Ovary (tissue), 10 donors: ENCODE measurements at places on chromosomes 5 and 9.

DNA sequence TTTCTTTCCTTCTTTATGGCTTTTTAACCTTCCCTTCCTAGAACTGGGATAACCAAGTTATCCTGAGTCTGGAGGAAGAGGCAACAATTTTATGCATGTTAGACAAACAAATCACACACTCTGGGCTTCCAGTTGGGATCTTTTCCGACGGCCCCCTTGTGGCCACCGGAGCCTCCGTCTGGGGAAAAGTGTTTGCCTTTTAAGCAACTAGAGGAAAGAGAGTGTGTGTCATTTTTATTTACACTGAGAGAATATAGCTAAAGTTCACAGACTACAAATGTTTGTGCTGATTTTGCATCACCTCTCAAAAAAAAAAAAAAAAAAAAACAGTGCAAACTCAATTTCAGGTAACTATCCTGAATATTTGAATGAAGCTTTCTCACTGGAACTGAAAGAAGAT, 126.2 kb downstream of the SEMA6A start:
- no peaks in the 10 kb centered on the region for H3K36me3 ChIP-seq
- no peak overlapping the region for H3K4me3 ChIP-seq
- H3K4me1 ChIP-seq, result no peaks in the 10 kb centered on the region
- DNase-seq, result no peak
- no peaks in the 10 kb centered on the region for H3K27me3 ChIP-seq
- H3K27ac ChIP-seq, result no peak overlapping the region

GRCh38 chr5:606061-606460, 6.1 kb upstream of the CEP72 start:
- no peaks in the 10 kb centered on the region for H3K36me3 ChIP-seq
- H3K4me3 ChIP-seq, result no peak overlapping the region
- H3K27ac ChIP-seq, result no peak overlapping the region
- H3K27me3 ChIP-seq, result no peaks in the 10 kb centered on the region
- H3K4me1 ChIP-seq, result no peaks in the 10 kb centered on the region

- no peaks in the 10 kb centered on the region for H3K4me1 ChIP-seq
- no peak for DNase-seq
- H3K27ac ChIP-seq, result no peak overlapping the region
- no peaks in the 10 kb centered on the region for H3K36me3 ChIP-seq
- H3K4me3 ChIP-seq, result no peak overlapping the region
Measured at GRCh38 chr9:84343111-84343521, 2.6 kb upstream of the SLC28A3 start.

DNA sequence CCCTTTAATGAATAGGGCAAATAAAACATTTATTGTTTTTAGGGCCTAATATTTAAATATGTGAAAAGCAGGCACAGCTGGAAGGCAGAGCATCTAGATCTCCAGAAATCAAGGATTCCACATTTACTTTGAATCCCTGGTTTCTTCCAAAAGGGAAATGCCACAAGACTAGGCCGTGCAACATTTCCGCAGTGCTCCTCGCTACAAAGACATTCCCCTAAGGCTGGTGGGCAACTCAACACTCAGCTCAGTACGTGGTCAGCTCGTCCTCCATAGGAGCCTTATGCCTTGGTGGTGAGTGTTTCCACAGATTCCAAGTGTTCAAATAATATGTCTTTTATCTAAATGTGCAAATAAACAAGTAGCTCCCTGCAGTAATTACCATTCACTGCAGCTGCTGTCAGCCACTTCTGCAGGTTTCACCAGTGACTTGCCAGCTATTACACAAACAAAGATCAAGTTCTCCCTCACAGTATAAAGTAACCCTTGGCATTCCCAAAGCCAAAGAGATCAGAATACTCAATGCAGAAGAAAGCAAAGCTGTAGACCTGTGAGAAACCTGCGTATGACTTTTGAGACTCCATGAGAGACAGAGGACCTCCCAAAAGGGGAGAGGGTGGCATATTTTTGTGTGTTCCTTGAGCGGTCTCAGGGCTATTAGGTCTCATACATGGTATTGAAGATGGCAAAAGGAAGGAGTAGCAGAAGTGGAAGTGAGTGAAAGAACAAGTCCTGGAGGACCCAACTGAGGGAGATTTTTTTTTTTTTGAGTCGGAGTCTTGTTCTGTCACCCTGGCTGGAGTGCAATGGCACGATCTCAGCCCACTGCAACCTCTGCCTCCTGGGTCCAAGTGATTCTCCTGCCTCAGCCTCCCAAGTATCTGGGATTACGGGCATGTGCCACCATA, 38.0 kb upstream of the TENT2 start:
- no peak overlapping the region for H3K4me3 ChIP-seq
- no peaks in the 10 kb centered on the region for H3K4me1 ChIP-seq
- H3K27me3 ChIP-seq, result no peaks in the 10 kb centered on the region
- no peak for DNase-seq
- no peaks in the 10 kb centered on the region for H3K36me3 ChIP-seq
- no peak overlapping the region for H3K27ac ChIP-seq

- no peak overlapping the region for H3K4me3 ChIP-seq
- no peaks in the 10 kb centered on the region for H3K27me3 ChIP-seq
- no peak for DNase-seq
- H3K36me3 ChIP-seq, result no peaks in the 10 kb centered on the region
- H3K27ac ChIP-seq, result no peak overlapping the region
Measured at GRCh38 chr9:32969270-32969669, 32.2 kb downstream of the APTX start.

DNA sequence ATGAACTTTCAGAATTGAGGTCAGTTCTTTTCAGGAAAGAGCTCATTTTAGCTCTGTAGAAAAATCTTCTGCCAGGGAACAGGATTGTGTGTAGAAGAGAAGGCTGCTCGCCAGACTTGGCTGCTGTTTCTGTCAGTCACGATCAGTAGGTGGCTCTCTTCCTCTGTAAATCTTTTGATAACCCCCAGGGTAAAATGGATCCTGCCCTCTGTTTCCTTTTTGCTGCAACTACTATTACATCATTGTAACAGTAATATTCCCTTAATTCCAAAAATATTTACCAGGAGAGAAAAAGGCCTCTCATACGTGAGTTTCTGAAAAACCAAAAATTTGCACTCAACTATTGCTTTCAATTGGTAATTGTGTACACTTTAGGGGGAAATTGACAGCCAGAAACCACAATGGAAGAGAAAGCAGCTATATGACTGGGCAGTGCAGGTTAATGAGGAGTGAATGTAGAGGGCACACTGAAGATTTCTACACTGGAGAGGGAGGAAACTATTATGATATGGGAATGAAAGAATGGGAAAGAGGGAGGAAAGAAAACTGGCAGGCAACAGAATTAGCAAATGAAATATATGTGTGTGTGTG, 12.3 kb downstream of the IFNA21 start:
- DNase-seq, result no peak
- no peak overlapping the region for H3K27ac ChIP-seq
- H3K4me1 ChIP-seq, result no peaks in the 10 kb centered on the region
- H3K36me3 ChIP-seq, result no peaks in the 10 kb centered on the region
- no peak overlapping the region for H3K4me3 ChIP-seq

GRCh38 chr5:87924436-87924835, 344.2 kb downstream of the TMEM161B start:
- no peaks in the 10 kb centered on the region for H3K4me1 ChIP-seq
- H3K36me3 ChIP-seq, result no peaks in the 10 kb centered on the region
- H3K27me3 ChIP-seq, result no peaks in the 10 kb centered on the region
- DNase-seq, result no peak
- H3K27ac ChIP-seq, result no peak overlapping the region

GRCh38 chr9:4090491-4090890, 209.4 kb downstream of the GLIS3 start:
- DNase-seq, result no peak
- peaks cover 22% of the 10 kb centered on the region for H3K4me1 ChIP-seq

DNA sequence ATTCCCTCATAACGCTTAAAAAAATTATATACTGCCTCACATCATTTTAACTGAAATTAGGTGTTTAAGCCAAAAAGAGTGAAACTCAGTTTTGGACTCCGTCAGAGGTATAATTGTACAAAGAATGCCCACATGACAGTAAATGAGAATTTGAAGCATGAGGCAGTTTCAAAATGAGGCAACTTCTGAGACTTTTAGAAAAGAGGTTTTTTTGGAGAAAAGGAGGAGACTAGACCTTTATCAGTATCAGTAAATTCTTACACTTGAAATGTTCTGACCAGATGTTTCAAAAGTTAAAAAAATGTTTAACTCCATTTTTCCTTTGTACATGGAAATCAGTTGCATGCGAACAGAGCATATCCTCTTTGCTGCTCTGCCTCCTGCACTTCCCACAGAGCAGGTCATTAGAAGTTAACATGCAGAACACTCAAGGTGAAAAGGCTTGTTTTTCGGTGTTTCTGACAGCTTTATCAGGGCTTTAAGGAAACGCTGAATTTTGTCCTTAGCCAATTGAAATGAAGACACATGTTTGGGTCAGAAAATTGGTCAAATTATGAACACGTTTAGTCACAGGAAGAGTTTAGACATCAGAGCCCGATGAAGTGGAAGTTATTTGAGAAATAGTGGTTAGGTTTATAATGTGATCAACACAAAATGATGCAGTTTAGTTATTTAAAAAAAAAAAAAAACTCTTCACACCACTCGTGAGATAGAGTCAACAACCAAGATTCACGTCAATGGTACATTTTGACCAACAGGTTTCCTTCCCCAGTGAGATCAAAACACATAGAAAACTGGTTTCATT, 59.5 kb downstream of the PIK3R1 start:
- H3K27me3 ChIP-seq, result no peaks in the 10 kb centered on the region
- H3K4me3 ChIP-seq, result no peak overlapping the region
- H3K27ac ChIP-seq, result no peak overlapping the region
- H3K36me3 ChIP-seq, result no peaks in the 10 kb centered on the region
- H3K4me1 ChIP-seq, result peaks cover 2% of the 10 kb centered on the region

GRCh38 chr5:149857499-149857898, 87.1 kb downstream of the PDE6A start:
- no peak overlapping the region for H3K4me3 ChIP-seq
- H3K27me3 ChIP-seq, result no peaks in the 10 kb centered on the region
- H3K27ac ChIP-seq, result no peak overlapping the region
- no peaks in the 10 kb centered on the region for H3K36me3 ChIP-seq
- H3K4me1 ChIP-seq, result no peaks in the 10 kb centered on the region

DNA sequence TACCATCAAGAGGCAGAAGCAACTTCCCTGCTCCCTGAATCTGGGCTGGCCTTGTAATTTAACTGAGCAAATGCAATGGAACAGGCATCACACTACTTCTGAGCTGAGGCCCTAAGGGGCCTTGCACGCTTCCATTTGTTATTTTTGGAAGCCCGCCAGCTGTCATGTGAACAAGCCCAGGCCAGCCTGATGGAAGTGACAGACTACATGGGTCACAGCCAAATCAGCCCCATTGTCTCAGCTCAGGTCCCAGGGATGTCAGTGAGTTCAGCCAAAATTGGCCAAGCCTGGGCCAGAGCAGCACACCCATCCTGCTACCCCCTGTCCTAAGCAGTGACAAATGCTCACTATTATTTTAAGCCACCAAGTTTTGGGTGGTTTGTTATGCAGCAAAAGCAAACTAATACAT, 72.8 kb downstream of the PRRT1B start:
- H3K4me1 ChIP-seq, result peaks cover 2% of the 10 kb centered on the region
- H3K36me3 ChIP-seq, result no peaks in the 10 kb centered on the region

DNA sequence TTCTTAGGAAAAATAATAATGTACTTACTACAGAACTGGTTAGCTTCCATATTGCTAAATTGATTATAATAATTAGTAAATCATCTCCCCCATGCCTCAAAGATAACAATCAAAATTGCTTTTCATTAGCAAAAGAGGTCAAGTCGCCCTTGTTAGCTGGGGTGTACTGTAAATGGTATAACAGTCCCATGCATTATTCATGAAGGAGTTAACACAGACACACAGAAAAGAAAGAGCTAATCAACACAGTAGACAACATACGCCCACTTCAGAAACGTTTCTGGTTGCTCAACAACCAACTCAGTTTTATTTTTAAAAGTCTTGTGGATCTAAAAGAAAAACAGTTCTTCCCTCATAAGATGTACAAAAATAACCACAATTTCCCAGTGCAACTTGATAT, 100.2 kb downstream of the MPDZ start:
- no peaks in the 10 kb centered on the region for H3K36me3 ChIP-seq
- no peaks in the 10 kb centered on the region for H3K27me3 ChIP-seq
- no peak for DNase-seq
- no peak overlapping the region for H3K4me3 ChIP-seq
- no peak overlapping the region for H3K27ac ChIP-seq

DNA sequence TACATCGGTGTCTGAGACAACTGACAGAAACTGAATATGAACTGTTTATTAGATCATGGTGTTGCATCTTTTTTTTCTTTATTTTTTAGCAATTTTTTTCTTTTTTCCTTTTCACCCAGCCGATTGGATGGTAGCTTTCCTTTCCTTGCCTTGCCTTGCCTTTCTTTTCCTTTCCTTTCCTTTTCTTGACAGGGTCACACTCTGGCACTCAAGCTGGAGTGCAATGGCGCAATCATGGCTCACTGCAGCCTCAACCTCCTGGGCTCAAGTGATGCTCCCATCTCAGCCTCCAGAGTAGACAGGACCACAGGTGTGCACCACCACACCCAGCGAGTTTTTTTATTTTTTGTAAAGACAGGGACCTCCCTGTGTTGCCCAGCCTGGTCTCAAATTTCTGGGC, 2.8 kb downstream of the PDE6A start:
- H3K27ac ChIP-seq, result no peak overlapping the region
- H3K4me3 ChIP-seq, result no peak overlapping the region
- no peak for DNase-seq
- H3K4me1 ChIP-seq, result no peaks in the 10 kb centered on the region
